Fibroblast of skin of abdomen (primary cell): ENCODE measurements at places on chromosomes 3 and 15.

GRCh38 chr3:182717216-182717615 lies 76.1 kb upstream of the ATP11B start:
- no peak for DNase-seq

- DNase-seq, result no peak
These were observed 276.3 kb downstream of the RBMS3 start for GRCh38 chr3:29557186-29557585.

GRCh38 chr15:80730926-80731325 lies 35.8 kb downstream of the ABHD17C start:
- peak; percentile 39 for DNase-seq

DNA sequence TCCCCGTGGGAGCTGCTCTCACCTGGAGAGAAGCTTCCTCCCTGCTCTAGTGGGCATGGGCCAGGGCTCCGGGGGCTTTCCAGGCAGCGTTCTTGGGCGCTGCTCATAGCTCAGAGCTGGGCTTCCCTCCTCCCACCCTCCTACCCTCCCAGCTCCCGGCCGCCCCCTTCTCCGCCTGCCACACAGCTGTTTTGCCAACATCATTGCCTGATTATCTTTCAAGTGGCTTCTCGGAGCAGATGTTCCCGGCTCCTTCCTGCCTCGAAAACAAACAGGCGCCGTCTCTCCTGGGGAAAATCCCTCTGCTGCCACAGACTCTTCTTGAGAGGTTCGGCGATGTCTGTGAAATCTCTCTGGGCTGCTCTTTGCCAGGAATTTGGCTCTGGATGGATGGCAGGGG lies 195.6 kb downstream of the RPLP1 start:
- DNase-seq, result no peak

GRCh38 chr3:57411715-57412114 lies 119.2 kb upstream of the ASB14 start:
- DNase-seq, result no peak

DNA sequence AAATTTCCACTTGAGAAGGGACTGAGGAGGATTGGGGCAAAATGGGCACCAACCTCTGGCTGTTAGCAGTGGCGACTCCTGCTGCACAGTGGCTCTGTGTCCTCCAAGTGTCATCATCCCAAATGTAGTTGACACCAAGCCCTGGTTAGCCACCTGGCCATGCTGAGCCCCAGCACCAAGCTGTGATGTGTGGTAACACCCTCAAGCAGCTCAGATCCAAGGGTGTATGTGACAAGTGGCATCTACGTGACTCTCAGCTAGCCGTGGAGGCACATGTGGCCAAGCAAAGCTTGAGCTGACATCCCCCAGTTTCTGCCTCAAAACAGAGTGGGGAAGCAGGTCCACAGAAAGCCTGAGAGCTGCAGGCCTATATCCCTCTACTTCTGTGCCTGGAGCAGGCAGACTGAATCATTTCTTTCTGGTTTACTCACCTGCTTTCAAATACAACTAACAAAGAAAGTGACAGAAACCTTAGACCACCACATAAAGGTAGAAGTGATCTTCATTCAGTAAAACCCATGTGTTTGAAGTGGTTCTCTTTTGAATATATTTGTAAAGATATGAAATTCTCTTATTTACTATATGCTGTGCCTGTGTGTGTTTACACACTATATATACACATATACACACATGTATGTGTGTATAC lies 40.0 kb downstream of the FOXP1 start:
- DNase-seq, result no peak

- no peak for DNase-seq
These were observed 107.4 kb upstream of the SLC4A7 start for GRCh38 chr3:27591312-27592210.
